ENCODE measurements at places on chromosomes 2 and 18. TPM values are rescaled to one million over a fixed set of nuclear protein-coding genes. Genes with fewer than 3 reads are reported as not detected.

Gene ALLC
- total RNA-seq, result not detected

Gene KHK
- 1.2 TPM for total RNA-seq

Gene CNGA3
- total RNA-seq, result not detected

Gene HOXD13
- total RNA-seq, result not detected

Gene ITGB6
- total RNA-seq, result not detected

Gene RUFY4
- not detected for total RNA-seq

Gene MGAT4A
- total RNA-seq, result 25.5 TPM

Gene RFTN2
- 3.8 TPM for total RNA-seq

Gene SERPINB3
- not detected for total RNA-seq

Gene CYRIA
- total RNA-seq, result 27.4 TPM

Gene REEP1
- total RNA-seq, result 0.09 TPM

Gene TDRD15
- under 0.01 TPM for total RNA-seq

Gene KCNS3
- total RNA-seq, result 0.81 TPM

Gene HOXD8
- total RNA-seq, result 4.1 TPM

Measured in endothelial cell of coronary artery (primary cell).